ENCODE measurements at places on chromosomes 12 and 14.
A peak's percentile ranks its signal among the peaks of the same experiment; 100 is the strongest.

DNA sequence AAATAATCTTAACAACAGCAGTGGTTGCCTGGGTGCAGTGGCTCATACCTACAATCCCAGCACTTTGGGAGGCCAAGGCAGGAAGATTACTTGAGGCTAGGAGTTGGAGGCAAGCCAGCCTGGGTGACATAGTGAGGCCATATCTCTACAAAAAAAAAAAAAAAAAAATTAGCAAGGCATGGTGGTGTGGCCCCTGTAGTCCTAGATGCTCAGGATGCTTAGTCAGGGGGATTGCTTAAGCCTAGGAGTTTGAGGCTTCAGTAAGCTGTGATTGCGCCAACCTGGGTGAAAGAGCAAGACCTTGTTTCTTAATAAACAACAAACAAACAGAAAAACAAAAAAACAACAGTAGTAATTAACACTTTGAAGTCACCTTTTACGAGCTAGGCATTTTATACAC, 642 bp upstream of the ACSM4 start:
- DNase-seq = no peak

GRCh38 chr12:93387780-93388179, 10.1 kb downstream of the NUDT4 start:
- DNase-seq = no peak

DNA sequence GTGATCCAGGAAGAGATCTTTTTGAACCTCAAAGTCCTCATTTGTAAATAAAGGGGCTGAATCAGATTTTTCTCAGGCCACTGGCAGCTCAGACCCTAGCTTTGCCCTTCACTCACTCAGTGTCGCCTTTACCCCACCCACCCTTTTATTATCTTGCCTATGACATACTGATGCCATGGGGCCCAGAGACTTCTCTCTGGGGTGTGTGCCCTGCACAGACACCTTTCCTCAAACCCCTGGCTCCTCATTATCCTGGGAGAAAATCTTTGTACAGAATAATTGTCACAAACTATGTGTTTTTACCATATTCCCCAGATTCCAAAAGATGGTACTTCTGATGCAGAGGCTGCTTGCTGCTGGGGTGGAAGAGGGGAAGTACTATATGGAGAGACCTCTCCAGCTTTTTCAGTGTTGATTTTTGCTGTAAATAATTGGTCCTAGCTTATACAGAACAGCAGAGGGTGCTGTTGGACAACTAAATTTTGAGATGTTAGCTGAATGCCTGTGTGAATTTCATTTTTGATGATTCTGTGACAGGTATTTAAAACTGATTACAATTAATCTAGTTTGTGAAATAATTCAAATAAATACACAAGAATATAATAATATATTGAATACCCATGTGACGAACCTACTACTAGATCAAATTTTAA, 53.9 kb upstream of the DCD start:
- peak; percentile 75 for DNase-seq

- DNase-seq = peak; percentile 86
Observed at GRCh38 chr14:69460093-69460701, 24.3 kb upstream of the PLEKHD1 start.

Measured in G401 (cell line).